Right hindlimb (tissue), 1 donor: ENCODE measurements at places on chromosomes 6 and 20.

DNA sequence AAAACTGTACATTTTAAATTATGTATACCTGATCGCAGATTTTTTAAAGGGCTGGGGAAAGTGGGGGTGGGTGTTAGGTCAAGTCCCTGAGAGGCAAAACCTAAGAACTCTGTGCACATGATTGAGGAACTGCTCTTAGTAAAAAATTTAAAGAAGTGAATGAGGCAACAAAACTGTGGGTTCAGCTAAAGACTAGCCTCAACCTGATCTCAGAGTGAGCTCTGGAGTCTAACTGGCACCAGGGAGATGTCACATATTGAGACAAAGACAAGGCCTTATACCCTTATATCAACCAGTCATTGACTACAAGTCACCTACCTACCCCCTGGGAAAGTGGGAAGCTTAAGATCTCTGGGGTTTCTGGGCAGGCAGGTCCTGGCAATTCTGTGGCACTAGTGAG, 27.4 kb upstream of the RUNX2 start:
- DNase-seq = no peak

DNA sequence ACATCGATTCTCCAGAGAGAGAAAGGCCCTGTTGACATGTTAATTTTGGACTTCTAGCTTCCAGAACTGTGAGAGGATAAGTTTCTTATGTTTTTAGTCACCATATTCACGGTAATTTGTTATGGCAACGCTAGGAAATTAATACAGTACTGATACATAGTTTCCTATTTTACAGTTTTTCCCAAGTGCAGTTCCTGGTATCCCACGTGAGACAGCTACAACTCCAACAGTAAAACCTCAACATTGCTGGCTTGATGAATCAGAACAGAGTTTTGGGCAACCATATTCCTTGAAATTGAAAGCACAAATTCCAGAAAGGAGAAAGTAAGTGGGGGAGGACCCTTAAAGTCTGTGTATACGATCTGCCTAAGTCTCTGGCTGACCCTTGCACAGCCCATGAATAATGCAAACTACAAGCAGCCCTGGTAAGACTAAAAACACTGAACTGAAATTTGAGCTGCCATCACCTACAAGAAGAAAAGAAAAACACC, 505.1 kb upstream of the NRSN1 start:
- DNase-seq = peak; percentile 31

GRCh38 chr20:58140787-58141425, 87.5 kb downstream of the ANKRD60 start:
- no peak for DNase-seq

DNA sequence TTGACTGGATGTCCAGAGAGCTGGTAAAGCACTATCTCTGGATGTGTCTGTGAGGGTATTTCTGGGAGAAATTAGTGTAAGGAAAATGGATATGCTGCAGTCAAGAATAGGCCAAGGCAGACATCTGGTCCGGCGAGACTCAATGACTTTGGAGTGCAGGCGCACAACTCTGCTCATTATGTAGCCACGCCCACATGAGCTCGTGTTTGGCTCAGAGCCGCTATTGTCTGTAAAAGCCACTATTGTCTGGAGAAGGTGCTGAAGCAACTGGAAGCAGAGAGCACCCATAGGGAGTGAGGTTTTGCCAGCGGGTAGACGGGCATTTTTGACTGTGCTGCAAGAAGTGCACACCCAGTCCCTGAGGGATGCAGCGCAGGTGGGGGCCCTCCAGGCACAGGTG, 305.0 kb upstream of the POU3F2 start:
- no peak for DNase-seq

- DNase-seq = no peak
Observed at GRCh38 chr6:159278626-159279025, 109.4 kb downstream of the FNDC1 start.

DNA sequence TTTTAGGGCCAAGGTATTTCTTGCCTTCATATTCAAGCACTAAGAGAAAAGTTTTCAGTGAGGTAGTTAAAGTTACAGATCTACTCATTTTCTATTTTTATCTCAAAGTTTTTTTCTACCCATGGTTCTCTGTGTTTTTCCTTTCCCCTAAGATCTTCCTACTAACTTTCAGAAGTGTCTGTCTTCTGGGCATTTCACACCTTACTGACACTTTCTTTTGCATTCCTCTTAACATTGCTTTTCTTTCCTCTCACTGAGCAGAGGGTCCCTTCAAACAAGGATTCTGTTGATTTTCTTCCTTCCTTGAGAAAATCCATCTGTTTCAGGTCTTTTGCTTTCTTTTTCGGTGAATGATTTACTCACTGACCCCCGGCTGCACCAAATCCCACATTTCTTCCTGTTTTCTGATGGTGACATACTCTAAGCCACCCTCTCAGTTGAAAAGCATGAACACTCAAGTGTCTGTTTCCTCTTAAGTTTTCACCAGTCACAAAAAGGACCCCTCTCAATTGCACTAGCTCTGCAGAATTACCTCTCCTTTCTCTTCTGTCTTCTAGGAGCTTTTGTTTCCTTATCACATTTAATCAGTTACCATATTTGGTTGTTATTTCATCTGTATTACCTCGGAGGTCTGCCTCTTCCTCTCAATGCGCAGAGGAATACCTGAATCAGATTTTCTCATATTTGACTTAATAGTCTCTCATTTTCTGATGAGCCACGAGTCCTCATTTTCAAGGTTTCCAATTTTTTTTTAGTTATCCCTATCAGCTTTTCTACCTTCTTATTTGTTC, 73.5 kb upstream of the RNF217 start:
- no peak for DNase-seq

DNA sequence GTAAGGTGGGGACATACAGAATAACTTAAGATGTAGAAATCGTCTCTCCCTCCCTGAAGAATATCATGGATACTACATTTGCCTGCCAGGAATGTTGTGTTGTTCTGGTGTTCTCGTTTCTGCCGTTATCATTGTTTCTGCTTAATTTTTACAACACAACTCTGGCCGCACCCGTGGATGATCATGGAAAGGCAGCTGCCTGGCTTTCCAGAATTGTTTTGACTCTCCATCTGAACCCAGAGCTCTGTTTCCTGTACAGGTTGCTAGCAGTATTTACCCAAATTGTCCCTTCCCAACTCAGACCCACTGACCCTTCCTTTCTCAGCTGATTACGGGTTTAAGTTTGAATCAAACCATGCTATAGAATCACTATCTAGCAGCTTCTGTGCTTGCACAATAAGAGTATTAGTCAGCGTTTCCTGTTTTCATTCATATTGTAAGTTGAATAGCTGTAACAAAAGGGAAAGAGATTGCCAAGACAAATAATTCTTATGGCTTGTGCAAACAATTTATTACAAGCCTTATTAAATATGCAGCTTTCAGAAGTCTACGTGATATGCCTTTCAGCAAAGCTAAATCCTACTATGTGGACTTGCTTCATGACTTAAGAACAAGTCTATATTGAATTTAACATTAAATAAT, 139.0 kb downstream of the MTHFD1L start:
- peak; percentile 68 for DNase-seq

- DNase-seq = no peak
Observed at GRCh38 chr20:56257604-56258003, 9.1 kb downstream of the MC3R start.

GRCh38 chr6:106000935-106001334, 85.2 kb upstream of the PRDM1 start:
- DNase-seq = no peak

DNA sequence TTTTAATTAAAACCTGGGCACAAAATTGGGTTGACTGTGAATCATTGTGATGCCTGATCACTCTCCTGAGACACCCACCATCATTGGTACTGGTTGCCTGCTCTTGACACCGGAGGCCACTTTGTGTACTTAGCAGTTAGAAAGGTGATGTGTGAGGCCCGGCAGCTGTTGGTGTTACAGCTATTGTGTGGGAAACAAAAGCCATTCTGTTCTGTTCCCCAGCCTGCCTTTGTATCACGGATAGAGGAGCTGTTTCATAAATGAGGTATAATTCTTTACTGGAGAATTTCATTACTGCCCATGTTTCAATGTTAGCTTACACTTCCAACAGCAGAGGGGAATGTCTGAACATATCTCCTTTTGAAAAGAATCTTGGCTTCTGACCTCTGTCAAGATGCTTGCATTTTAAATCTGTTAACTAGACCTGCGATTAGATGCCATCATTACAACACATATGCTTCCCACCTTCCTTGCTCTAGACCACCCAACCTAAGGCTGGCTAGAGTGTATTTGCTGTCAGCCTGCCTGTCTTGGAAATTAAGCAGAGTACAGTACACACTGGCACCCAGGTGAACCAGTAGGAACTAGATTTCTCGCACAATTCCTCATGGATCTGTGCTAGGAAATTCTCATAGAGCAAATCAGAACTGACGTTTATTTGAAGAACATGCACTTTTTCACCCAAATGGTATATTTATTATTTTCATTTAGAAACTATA, 142.4 kb upstream of the INSM1 start:
- no peak for DNase-seq

DNA sequence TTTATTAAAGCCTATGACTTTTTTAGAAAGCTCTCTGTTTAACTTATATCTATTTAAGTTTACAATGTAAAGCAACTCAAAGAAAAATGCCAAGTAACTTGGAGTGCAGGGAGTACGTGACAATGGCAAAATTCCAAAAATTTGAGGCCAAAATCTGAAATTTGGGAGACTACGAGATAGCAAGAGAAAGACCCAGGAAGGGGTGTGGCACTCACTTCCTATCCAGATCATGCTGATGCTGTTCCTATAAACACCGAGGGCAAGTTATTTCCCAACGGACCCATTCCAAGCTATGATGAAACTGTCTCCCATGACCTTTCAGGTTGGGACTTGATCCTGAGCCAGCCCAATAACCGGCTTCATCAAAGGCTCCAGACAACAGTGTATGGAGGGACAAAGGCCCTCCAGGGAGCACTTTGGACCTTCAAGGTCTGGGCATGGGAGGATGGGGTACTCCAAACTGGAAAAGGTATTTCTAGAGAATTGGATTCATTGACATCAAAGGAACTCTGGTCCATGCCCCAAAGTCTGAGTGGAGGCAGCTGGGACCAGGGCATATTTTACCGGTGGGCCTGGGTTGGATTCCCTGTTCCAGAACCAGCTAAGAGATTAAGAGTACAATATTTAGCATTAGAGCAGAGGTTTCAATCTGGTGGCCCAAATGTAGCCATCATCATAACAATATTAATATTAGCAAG, 15.7 kb upstream of the SLC13A3 start:
- DNase-seq = no peak

DNA sequence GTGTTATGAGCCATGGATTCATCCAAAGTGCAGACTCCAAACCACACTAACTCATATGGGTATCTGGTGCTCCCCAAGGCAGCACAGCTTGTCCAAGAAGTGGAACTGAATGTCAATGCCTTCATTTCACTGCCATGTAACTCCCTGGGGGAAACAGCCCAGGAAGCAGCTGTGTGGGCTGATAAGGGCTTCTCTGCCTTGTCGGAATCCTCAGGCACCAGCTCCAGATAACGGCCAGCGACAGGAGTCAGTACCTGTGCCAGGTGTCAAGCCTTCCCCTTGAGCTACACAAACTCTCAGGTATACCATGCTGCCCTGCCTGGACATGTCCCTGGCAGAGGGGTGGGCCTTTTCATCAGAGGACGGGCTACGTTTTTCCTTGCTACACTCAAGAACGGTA, 751.9 kb upstream of the CHD6 start:
- DNase-seq = no peak

DNA sequence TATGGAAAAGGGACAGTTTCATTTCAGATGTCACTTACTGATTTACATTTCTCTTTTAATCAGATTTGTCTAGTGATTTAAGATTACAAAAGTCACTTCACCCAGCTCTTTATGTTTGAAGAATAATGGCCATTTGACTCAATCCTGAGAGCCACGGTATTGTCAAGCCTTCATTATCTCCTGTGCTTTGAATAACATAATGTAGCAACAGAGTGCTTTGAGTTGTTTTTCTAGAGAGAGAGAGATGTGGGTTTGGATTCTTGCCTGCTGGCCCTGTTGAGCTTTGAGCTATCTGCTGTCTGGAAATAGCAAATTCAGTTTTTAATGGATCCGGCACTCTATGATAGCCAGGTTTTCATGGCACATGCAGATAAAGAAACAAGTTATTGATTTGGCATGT, 478.4 kb upstream of the SOX4 start:
- DNase-seq = no peak

GRCh38 chr20:50968289-50968688, 9.7 kb downstream of the MOCS3 start:
- DNase-seq = no peak

DNA sequence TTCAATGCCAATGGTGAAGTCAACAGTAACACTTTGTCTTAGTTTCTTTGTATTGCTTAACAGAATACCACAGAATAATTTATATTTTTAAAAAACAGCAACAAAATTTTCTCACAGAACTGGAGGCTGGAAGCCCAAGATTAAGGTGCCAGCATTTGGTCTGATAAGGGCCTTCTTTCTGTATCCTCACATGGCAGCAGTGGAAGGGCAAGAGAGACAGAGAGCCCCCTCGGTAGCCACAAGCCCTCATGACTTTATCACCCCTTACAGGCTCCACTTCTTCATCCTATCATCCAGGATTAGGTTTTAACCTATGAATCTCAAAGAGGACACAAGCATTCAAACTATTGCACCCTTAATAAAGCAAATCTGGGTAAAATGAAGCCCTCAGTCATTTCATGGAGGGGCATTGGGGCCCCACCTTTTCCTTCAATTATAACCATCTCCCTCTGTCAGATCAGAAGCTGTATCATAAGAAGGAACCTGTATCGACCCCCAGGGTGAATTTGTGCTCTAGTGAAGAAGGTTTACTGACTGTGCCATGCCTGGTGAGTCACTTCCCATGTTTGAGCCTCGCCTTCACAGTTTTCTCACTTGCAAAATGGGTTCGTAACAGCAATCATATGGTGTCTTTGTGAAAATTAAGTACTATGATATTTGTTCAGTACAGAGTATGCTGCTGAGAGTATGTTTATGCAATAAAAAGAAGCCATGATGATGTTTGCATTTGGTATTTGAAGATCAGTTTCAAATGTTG, 178.2 kb downstream of the LRFN2 start:
- no peak for DNase-seq

DNA sequence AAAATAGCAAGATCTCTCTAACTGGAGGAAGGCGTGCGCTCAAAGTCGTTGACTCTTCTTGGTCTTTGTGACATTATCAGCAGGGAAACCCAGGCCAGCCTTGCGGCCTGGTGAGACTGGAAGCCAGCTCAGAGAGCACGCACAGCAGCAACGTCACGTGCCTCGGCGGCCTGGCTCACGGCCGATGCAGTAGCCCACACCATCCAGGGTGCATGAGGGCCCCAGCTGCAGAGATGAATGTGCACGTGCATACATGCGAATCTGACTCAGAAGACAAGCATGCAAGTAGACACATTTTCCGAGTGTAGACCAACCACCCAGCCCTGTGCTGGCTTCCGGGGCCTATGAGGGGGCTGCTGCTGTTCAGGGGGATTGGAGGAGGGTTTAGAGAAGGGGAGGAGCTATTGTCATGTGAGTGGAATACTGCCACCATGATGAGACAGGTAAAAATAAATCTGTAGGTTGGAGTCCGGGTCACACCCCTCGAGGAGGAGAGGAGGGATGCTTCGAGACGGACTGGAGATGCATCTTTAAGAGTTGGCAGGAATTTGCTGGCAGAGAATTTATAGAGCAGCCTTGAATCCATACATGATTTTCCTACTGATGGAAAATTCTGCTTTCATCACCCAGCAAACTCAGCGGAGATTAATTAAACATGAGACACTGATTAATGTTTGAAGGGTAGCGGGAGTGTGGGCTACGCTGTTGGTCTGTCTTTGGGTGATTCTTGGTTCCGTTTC, 388.2 kb downstream of the CDH4 start:
- no peak for DNase-seq
